ENCODE measurements at places on chromosomes 1 and 21. TPM values are rescaled to one million over a fixed set of nuclear protein-coding genes. Genes with fewer than 3 reads are reported as not detected.

Gene SLC1A7
- total RNA-seq, result not detected

Gene PYHIN1
- not detected for total RNA-seq

Gene LCE1D
- total RNA-seq, result not detected

Gene ADAMTS1
- total RNA-seq, result 116 TPM

Gene BGLAP
- total RNA-seq, result not detected

Gene SPRR1A
- not detected for total RNA-seq

Gene CD1E
- not detected for total RNA-seq

Gene LDLRAD1
- not detected for total RNA-seq

Gene CACHD1
- total RNA-seq, result 5.9 TPM

Gene TMEM51
- total RNA-seq, result 3.6 TPM

Gene EGLN1
- 66.4 TPM for total RNA-seq

Gene SDHC
- 36.1 TPM for total RNA-seq

GRCh38 chr1:153525088-153525728, 10.6 kb downstream of the S100A6 start:
- peak; percentile 60 for DNase-seq

GRCh38 chr1:245298781-245299180, 144.0 kb downstream of the KIF26B start:
- DNase-seq, result no peak

DNA sequence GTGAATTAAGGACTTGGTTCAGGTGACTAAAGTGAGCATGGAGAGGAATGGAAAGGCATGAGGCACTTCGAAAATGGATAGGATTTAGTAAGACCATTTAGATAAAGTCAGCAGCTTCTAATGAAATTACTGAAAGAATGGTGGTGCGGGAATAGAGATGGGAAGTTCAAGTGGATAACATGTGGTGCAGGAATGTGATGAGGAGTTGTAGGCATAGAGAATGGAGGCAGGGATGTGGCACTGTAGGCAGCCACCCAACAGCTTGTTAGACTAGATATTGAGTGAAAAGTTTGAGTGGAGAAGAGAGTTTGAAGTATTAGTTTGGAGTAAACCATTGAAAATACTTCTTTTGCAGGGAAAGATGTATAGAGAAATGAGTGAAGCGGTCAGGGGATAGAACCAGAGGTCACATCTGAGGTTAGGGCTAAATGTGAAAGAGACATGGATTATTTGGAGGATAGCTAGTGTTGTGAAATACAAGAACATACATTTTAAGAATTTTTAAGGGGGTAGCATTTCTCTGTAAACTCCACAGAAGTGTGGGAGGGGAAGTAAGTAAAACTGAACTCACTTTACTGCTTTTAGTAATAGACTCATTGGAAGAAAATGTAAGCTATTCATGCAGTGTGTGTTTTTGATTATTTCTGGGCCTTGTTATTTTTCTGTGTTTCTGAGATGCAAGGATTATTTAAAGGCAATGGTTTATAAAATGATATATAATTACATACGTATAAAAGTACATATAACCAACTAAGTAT, 46.2 kb downstream of the DYRK1A start:
- DNase-seq, result peak; percentile 75

DNA sequence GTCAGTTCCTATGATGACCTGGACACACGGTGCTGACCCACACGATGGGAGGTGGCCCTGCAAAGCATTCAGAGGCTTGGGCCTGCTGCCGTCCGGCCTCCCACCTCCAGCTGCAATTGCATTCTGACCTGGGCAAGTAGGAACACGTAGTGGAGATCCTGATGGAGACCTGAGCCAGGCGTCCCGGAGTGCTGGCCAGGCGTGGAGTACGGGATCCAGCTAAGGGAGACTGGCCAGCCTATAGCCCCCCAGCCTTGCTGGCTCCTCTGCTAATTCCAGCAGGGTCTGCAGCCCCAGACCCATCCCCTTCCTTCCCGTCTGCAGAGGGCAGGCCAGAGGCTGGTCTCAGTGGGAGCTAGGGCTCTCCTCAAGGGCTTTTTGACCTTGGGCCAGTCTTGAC, 11.2 kb downstream of the CD46 start:
- DNase-seq, result no peak

- peak; percentile 69 for DNase-seq
These were observed at the start of gene SAMD13 for GRCh38 chr1:84301004-84301784. Gene SAMD13 (plus strand): TSS chr1:84301708. CDS start chr1:84303235, 1,527 bp downstream.

DNA sequence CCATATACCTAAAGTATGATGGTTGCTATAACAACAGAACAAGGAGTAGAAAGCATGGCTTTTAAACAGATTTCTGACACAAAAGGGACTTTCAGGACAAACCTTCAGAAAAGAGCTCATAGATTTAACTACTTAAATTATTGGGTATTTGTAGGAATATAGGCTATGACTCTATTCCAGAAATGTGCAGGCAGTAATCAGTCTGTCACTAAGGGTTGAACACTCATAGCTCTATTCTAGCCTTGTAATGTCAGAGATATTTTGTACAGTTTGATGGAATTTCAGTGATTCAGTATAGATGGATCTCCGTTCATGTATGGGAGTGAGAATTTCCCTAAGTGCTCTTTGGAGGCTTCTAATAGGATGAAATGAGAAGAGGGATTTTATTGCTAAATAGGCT, 82.8 kb downstream of the EXTL2 start:
- peak; percentile 51 for DNase-seq

GRCh38 chr1:238998577-238998976, 387.8 kb upstream of the CHRM3 start:
- DNase-seq, result no peak

- DNase-seq, result no peak
These were observed 143.0 kb downstream of the DNM3 start for GRCh38 chr1:171984262-171984661.

DNA sequence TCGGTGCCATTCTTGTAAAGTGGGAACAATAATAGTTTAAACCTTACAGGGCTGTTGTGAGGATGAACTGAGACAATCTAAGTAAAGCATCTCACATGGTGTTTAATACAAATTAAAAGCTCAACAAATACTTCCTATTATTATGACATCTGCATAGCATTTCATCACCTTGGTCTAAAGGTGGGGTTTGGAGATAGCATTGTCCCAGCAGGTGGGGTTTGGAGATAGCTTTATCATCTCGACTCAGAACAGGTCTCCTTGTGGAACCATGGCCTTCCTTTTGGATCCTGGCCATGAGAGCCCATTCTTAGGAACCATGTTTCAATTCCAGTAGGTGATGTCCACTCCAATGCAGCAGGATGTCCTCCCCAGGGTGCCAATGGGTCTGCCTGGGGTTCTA, 20.6 kb upstream of the C8B start:
- no peak for DNase-seq

DNA sequence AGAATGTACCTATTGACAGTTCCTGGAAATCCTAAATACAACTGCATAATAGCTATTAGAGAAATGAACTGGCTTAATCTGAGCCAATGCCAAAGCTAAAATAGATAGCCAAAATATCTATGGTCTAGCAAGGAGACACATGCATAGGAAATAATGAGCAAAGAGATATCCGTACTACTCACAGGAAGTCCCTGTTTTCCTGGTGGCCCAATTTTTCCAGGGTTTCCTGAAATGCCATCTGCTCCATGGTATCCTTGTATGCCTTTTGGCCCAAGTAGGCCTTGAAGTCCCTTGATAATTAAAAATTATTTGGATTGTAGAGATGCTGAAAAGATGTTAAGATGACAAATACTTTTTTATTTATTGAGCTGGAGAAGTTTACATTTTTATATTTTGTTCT, 108.4 kb upstream of the ZNHIT6 start:
- no peak for DNase-seq

DNA sequence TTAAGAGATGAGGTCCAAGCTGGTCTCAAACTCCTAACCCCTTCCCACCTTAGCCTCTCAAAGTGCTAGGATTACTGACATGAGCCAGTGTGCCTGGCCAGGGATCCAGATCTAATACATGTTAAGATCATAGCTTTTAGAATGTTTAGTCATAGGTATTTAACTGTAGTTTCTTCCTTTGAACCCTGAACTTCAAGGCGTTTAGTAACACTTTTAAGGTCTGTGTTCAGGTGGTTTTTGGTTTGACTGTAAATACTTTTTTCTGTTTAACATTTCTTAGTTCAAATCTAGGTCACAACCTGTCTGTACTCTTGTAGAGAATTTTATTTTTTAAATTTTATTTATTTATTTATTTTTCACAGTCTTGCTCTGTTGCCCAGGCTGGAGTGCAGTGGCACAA, 28.1 kb downstream of the RAP1A start:
- DNase-seq, result no peak

DNA sequence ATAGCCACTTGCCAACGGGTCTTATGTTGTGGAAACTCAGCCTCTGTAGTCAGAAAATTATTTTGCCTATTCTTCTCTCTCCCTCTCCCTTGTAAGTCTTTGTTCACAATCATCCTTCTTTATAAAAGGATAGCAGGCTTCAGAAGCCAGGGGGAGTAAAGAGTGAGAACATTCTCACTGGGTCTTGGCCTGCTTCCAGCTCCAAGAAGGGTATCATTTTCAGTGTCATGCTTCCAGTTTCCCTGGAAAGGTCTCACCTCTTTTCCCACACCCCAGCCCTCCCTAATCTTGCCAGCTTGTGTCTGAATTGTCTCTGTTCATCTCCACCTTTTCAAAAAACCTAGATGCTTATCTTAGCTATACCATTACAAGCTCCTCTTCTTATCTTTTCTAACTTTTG, 346.2 kb upstream of the LRRC7 start:
- no peak for DNase-seq

DNA sequence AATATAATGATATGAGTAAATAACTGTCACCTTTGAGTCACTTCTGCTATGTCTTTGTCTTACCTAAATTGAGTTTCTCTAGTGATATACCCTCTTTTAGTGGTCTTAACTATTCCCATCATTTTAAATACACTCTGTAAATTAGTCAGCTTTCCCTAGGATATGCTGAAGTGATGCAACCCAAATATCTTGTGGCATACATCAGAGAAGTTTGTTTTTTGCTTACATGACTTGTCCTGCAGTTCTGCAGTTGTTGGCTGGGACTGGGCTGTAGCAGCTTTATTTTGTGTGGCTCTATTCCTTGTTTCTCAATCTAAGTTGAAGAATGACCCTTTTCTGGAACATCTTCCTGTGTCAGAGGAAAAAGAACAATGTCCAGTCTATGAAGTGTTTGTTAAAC, 76.4 kb downstream of the TTC3 start:
- peak; percentile 91 for DNase-seq

- peak; percentile 54 for DNase-seq
These were observed 54.6 kb downstream of the CDC7 start for GRCh38 chr1:91555074-91555730.

DNA sequence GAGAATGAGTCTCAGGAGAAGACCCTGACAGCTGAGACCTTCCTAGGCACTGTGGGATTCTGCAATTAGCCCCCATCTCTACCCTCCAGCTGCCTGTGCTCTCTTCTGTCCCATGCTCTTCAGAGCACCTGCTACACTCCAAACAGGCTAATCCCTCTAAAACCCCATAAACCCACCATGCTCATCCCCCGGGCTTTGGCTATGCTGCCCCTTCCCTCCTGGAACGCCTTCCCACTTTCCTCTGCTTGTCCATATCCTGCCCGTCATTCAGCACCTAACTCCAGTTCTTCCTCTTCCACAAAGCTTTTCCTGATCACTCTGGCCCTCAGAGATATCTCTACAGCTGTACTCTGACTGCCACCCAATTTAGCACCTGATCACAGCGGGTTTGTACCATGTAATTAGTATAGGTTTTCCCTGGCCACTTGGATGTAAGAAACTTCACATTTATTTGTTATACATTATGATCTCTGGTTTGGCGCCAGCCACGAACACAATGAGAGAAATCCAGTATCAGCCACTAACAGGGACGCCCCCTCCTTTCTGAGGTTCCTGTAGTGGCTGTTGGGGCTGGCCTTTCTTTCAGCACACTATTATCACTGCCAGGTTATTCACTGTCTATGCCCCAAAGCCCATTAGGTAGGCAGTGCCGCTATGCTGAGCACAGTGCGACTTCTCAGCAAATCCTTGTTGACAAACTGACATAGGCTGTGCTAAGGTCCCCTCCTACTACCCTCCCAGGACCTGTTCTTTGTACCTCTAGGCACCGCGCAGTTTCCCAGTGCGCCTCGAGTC, 45.1 kb downstream of the CDC7 start:
- no peak for DNase-seq

DNA sequence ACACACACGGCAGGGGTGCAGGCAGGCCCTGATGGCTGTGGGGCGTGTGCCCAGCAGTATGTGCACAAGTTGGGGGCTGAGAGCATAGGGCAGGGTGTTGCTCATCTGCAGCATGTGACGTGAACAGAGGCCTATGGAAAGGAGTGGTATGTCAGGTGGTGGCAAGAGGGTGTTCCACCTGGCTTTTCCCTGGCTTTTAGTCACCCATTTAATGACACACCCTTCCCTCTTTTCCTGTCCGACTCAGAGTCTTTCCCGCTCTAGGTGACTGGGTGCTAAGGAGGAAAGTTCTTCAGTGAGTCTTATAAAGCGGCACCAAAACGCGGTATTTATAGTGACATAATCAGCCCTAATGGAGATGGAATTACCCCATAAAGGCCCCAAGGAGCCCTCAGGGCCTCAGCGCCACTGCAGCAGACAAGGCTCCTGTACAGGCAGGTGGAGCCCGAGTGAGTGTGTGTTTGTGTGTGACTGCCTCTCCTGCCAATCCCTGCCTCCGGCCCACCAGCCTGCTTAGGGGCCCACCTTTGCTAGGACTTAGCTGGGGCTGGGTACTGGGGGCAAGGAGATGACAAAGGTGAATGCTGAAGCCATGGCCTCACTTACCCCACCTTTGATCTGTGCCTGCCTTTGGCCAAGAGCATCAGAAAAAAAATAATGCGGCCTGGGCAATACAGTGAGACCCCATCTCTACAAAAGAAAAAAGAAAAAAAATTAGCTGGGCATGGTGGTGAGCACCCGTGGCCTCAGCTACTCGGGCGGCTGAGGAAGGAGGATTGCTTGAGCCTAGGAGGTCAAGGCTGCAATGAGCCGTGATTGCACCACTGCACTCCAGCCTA, 3.3 kb upstream of the EPHA2 start:
- DNase-seq, result no peak

- no peak for DNase-seq
These were observed 211.8 kb upstream of the PKN2 start for GRCh38 chr1:88472298-88472697.

DNA sequence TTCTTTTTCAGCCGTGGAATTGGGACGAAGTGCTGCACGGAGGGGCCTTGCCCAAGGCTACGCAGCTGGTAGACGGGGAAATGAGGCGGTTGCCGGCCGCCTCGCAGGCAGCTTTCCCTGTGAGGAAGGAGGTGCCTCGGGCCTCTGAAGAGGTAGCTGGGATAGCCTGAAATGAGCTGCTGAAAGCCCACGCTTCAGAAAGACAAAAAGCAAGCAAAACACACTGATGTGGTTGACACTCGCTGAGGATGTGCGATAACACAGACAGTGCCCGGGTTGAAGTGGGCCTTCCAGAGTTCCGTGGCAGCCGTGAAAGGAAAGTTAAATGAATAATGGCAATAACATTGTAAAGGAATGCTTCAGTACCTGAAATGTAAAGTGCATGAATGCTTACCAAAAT, 47.2 kb downstream of the S1PR1 start:
- no peak for DNase-seq

GRCh38 chr1:41649396-41650027, 165.0 kb upstream of the EDN2 start:
- no peak for DNase-seq

DNA sequence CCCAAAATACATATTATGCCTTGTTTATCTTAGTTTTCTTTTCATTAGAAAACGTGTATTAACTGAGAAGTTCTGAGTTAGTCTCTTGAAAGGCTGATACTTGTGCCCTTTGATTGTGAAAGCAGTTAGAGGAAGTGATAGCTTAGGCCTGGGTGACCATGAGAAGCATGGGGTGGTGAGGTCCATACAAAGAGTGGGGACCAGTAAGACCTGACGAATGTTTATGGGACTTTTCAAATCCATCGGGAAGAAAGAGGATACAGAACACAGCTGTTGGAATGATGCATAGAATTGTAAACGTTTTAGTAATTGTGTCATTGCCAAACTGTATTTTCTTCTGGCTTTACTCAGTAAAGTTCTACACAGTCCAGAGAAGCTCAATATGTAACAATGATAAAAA, 259.8 kb downstream of the LMO4 start:
- DNase-seq, result peak; percentile 63
